ENCODE measurements at places on chromosomes 2 and 18.

DNA sequence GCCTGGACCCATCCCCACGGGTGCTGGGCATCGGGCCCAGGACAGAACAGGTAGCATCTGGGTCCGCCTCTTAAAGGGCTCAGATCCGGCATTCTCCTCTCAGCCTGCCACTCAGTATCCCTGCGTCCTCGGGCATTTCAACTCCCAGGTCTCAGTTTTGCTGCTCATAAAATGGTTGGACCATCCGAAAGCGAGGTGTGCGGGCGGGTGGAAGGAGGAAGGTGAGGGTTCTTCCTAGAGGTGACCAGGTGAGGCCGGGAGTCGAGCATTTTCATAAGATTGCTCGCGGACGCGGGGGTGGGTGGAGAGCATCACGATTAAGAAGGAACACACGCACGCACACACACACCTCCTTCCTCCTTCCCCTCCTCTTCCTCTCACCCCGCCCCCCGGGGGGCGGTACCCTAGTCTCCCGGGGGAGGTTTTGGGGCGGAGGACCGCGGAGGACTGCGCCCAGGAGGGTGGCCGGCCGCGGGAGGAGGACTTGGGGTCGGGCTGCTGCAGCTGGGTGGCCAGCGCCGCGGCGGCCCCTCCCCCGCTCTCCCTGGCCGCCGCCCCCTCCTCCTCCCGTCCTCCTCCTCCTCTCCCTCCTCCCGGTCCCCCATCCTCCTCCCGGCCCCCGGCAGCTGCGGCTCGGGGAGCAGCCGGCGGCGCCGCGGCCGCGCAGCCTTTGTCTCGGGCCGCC lies 97.9 kb upstream of the GPR45 start:
- peak; percentile 56 for DNase-seq

DNA sequence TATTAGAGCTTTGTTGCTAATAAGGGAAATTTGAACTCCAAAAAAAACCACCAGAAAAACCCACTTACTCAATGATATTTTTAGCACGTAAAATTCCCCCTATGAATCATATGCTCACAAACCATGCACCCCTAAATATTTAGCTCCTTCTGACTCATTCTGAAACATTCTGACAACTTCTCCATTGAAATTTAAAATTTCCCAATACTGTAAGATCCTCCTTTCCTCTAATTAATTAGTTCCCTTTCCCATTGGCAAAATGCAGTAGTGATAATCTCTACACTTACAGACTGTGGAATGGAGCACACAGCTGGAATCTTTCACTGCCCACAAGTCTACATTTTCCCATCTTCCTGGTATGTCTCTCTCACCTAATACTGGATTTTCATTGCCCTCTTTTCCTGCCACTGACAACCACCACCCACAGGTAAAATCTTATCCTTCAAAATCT lies 215.8 kb upstream of the ACVR2A start:
- no peak for DNase-seq

GRCh38 chr18:36912887-36913286 lies 84.0 kb downstream of the KIAA1328 start:
- peak; percentile 17 for DNase-seq

DNA sequence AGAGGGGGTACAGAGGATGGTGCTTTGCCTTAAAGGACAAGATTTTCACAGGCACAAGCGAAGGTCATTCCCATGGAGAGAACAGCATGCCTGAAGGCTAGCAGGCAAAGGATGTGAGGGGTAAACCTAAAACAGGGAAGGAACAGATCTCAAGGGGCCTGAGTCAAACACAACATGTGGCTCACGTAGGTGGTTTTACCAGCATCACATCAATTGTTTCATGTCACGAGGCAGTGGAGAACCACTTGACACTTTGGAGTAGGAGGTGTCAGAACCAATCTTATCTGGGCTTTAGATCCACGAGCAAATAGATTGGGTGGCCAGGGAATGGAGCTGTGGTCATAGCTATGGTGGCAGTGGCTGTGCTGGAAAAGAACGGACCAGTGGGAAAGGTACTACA lies 8.4 kb downstream of the COX5B start:
- no peak for DNase-seq

DNA sequence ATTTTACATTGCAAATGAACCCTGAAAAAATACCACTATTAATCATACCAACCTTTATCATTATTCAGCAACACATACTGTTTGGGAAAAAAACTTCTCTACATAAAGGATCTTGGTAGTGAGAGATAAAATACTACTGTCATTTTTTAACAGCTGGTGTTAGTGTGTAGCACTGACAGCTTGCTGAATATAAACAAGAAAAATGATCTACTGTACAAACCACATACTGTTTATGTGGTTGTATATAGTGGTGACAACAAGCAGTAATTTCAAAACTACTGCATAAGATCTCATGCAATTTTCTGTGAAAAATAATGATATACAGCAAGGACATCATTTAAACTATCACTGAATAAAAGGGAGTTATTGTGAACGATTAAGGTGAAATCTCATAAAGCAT lies 601.2 kb downstream of the LRP1B start:
- no peak for DNase-seq

GRCh38 chr18:57659460-57660102 lies 37.9 kb upstream of the NARS1 start:
- DNase-seq: no peak

- no peak for DNase-seq
Measured at GRCh38 chr2:65185012-65185411, 42.6 kb upstream of the ACTR2 start.

DNA sequence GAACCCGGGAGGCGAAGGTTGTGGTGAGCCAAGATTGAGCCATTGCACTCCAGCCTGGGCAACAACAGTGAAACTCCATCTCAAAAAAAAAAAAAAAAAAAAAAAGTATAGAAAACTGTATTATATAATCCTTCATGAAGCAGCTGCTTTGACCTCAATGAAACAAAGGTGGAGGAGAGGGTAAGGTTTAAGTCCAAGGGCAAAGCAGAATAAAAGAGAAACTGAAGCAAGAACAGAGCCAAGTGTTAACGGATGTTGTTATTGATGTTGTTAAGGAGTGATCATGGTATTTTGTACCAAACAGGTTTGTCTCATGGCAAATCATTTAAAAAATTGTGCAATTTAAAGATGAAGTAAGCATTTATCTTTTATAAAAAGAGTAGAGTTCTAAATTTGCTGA lies 7.4 kb downstream of the RAPH1 start:
- DNase-seq: no peak

GRCh38 chr2:3483986-3484960 lies 35.1 kb downstream of the ADI1 start:
- no peak for DNase-seq
